Right lung (tissue), 10 donors: ENCODE measurements at places on chromosomes 12 and 14.
A peak's percentile ranks its signal among the peaks of the same experiment; 100 is the strongest.

DNA sequence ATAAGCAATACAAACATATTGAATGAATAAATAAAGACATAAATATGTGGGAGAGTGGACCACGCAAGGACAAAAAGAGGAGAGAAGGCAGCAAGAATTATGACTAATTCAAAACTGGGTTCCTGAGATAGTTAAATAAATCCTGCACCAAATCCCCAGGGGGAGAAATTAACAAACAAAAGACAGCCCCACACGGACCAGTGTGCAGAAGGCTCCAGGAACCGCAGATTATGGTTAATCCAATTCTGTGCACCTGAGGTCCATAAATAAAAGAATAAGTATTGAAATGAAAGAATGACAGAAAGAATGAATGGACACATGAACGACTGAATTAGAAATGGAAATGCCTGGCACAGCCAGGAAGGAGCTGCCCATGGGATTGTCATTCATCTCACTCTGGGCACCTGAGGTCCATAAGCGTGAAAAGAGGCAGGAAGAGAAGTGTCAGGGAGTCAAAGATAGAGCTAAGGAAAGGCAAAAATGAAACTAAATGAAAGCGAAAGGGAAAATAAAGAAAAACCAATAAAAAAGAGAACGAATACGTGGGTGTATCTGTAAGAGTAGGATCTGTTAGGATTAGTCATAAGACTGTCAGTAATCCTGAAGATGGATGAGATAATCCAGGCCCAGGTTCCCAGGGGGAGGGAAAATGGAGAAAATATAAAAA, 23.3 kb downstream of the MEG3 start:
- DNase-seq = no peak

- peak; percentile 80 for DNase-seq
Observed at GRCh38 chr14:23631702-23632460, 4.3 kb upstream of the DHRS2 start.

DNA sequence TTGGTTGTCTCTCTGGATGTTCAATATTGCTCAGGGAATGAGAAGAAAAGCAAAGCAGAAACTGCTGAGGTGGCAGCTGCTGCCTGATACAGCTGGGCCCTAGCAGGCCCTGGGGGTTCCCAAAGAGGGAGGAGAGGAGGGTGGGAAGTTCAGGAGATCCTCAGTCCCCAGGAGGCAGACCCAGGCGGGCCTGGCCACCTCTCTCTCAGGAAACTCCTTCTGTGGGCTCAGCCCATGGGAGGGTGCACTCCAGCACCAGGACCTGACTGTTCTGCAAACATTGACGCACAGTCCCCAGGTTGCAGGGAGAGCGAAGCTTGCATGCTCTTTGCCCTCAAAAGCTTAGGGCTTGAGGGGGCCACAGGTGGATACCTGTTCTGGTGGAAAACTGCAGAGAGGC, 29.6 kb downstream of the IRF2BPL start:
- no peak for DNase-seq

DNA sequence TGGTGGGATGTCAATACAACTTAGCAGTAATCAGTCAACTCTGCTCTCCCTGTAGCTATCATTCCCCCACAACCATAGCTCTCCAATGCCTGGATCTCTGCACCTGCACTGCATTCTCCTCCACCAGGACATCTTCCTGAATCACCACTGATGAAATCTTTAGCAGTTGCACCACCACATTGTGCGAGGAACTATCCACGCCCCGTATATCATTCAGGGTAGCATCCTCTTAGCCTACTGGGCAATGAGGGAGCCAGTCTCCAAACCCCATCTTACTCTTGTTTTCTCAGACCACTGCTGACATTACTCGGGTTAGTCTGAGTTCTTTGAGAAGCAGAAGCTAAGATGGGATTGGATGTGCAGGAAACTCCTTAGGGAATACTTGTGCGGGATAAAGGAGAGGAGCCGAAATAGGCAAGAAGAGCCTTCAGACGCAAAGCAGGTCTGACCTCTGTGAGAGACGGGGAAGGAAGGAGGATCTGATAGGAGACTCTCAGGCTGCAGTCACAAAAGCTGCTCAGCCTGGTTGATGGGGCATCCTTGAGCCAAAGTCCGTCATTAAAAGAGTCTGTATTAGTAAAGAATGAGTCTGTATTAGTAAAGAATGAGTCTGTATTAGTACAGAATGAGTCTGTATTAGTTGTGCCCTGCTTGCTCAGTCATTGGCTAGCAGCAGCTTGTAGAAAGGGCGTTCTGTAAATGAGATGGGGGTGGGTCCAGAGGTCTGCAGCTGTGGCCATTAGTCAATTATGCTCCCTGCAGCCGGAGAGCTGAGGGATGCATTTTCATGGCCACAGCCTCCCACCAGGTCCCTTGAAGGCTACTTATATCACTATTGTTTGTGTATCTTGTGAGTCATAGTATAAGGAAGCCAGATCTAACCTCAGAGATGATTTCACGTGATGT, 49.6 kb upstream of the RASSF3 start:
- DNase-seq = no peak

DNA sequence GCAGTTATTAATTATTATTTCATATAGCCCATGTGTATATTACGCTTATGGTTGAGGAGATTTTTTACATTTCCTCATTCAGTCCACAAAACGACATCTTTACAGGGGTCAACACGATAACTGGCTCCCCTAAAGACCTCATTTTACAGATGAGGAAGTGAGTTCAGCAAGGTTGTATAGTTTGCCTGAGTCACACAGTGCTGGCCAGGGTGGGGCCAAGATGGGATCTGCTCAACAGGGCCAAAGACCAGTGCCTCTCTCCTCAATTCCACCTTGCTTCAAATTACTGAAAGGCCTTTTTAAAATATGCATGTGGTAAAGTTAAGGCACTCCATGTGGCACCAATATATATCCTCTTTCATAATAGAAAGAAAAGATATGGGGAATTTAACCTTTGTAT, 13.1 kb downstream of the GRIN2B start:
- DNase-seq = no peak
